T follicular helper cell (primary cell): ENCODE measurements at places on chromosomes 16 and 17.

GRCh38 chr17:63406689-63407330, 39.3 kb downstream of the CYB561 start:
- DNase-seq, result peak; percentile 52

- no peak for DNase-seq
These were observed 500.1 kb downstream of the MAF start for GRCh38 chr16:79100447-79100846.

GRCh38 chr17:43669971-43670644, 8.4 kb upstream of the MEOX1 start:
- no peak for DNase-seq

DNA sequence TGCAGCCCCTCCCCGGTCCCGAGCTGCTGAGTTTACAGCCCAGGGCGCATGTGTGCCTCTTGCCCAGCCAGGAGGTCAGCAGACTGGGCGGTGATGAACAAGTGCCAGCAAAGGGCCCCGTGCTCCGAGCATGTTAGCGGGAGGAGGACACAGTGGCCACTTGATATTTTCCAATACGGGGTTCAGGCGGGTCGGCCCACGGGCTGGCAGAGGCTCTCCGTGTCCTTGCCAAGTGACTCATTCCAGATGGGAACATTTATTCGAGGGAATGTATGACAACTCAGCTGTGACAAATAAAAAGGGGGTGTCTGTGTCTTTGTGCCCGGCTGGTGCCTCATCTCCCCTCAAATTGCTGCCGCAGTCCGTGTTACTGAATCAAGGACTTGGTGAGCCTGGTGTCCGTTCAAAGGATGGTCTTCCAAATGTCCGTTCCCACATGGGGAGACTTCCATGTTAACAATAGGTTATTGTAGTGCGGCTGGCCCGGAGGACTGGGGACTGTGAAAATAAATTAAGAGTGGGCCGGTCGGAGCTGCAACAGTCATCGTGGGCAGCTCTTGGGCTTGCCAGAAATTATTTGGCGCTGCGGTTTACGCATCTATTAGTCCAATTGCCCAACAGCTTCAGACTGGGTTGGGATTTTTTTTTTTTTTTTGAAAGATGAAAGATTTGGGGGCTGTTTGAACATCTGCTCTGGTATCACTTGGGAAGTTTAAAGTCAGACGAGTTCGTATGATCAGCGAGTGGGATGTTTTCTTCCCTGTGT, 174.0 kb upstream of the CIBAR2 start:
- no peak for DNase-seq

DNA sequence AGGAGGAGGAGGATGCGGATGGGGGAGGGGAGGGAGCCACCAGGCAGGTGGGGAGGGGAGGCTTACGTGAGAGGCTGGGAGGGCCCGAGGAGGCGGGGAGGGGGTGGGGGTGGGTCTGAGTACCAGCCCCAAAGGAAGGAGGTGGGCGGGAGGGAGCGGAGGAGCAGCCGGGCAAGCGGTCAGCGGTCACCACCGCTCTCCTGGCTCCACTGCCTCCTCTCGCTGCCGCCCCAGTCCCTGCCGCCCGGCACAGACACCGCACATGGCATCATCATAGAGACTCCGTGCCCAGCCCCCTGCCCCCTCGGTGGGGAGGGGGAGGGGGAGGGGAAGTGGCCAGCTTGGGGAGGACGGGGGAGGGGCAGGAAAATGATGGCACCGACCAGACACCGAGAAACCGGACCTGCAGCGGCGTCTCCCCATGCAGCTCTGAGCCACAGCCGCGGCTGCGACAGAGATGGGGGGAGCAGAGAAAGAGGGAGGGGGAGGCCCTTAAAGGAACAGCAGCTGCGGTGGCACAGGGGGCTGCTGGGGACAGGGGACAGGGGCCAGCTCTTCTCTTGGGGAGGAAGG, at the start of gene TLCD3B:
TLCD3B (minus strand) TSS at position 431 of the 573 bp plus-strand sequence. CDS start 744 bp downstream, outside the sequence.
- no peak for DNase-seq

- DNase-seq, result no peak
These were observed 110.8 kb upstream of the SMURF2 start for GRCh38 chr17:64772845-64773299.

- no peak for DNase-seq
These were observed 47.5 kb upstream of the CLEC3A start for GRCh38 chr16:77974883-77975282.

GRCh38 chr16:35510701-35511100, 2051.3 kb downstream of the TP53TG3F start:
- DNase-seq, result no peak

DNA sequence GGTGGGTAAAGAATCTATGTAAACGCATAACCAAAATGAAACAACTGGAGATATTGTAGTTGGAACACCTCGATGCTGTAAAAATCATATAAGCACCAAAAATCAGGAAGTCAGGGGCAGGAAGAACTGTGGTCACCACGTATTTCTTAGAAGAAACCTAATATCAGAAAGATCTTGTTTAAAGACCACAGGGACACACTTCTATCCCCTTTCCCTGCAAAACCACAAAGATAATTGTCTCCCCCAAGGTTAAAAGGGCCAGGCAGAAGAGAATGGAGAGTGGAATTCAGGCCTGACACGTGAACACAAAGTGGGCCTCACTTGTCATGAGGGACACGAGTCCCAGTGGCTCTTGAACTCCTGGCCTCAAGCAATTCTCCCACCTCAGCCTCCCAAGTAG, 68.1 kb downstream of the GSG1L start:
- DNase-seq, result no peak

DNA sequence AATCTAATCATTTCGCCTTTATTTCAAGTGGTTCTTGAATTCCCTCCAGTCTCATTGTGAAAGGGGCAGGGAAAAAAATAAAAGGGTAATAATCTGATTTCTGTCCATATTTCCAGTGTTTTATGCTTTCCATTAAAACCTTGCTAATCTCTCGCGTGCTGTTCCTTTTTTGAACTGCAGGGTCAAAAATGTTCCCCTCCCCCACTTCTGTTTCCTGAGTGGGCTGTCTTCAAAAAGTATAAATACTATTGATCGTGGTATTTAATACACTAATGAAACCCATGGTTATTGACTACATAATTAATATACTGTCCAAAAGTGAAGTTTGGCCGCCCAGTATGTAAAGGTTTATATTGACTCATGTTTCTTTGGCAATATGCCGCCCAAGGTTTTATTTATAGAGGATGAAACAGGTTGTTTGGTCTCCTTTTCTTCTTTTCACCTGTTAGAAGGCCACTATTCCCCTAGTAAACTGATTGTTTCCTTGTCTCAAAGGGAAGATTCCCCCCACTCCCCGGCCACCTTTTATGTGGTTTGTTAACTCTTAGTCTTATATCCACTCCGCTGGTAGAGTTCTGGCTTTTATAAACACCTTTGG, 69.7 kb downstream of the RPA1 start:
- DNase-seq, result no peak

GRCh38 chr17:4475001-4475400, 23.7 kb upstream of the SPNS2 start:
- no peak for DNase-seq

- no peak for DNase-seq
These were observed 19.5 kb downstream of the HLF start for GRCh38 chr17:55284001-55284884.

DNA sequence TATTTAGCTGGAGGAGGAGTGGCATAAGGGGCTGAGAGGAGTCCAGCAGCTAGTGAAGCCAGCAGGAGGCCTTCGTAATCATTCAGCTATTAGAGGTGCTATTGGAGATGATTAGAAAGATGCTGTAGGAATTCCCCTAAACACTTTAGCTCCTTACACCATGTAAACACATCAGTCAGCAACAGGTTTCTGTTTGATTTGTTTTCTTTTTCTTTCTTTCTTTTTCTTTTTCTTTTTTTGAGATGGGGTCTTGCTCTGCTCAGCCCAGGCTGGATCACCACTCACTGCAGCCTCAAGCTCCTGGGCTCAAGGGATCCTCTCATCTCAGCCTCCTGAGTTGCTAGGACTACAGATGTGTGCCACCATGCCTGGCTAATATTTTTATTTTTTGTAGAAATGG, 10.6 kb upstream of the SEPHS2 start:
- no peak for DNase-seq

- no peak for DNase-seq
These were observed 303.8 kb upstream of the ASIC2 start for GRCh38 chr17:33596899-33597298.

DNA sequence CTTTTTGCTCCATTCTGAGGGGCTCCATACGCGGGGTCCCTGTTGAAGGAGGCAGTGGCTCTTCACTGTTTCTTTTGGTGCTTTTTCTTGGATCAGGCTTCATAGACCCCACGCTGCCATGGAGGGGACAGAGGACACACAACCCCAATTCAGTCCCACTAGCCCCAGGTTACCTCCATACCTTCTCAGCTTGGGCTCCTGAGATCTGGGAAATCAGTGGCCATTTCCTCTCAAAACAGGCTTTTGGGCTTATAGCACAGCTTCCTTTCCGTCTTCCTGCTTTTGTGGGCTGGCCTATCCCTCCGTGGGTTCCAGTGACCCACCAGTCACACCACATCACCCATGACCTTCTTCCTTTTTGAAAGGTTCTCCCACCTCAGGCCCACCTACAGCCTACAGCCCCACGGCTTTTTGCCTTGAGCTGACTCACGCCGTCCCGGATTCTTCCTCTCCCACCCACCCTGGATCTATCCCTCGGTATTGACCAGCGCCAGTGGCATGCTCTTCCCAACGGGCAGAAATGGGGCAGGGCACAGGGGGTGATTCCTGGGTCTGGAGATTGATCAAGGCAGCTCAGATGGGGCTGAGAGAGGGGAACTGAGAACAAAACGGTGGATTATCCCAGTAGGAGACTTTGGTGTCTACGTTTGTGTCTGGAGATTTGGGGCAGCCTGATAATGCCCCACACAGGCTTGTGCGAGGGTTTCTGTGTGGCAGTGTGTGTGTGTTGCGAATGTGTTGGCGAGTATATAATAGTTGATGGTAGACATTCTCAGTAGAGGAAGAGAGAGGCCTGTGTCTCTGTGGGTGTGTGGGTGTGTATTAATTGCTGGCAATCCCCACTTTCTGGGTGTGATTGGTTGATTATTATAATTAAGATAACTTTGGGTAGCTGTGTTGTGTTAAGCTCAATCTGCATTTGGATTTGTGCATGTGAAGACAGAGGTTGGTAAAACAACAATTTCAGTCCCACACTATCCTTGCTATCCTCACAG, 3.8 kb downstream of the TBX21 start:
- no peak for DNase-seq

DNA sequence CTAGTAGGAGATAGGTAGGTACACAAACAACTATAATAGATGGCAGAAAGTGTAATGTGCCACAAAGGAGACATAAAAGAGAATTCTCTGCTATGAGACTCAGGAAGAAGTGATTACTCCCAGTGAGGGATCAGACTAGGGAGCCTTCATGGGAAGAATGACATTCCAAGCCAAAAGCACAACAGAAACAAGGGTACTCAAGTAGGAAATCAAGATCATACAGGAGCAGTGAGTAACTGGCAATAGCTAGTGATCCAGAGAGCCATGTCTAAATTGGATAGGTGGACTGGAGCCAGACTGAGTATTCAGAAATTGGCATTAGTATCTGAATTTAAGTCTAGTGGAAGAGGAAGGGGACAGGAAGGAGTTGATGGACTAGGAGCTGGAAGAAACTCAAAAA, 10.7 kb downstream of the RFFL start:
- DNase-seq, result no peak

DNA sequence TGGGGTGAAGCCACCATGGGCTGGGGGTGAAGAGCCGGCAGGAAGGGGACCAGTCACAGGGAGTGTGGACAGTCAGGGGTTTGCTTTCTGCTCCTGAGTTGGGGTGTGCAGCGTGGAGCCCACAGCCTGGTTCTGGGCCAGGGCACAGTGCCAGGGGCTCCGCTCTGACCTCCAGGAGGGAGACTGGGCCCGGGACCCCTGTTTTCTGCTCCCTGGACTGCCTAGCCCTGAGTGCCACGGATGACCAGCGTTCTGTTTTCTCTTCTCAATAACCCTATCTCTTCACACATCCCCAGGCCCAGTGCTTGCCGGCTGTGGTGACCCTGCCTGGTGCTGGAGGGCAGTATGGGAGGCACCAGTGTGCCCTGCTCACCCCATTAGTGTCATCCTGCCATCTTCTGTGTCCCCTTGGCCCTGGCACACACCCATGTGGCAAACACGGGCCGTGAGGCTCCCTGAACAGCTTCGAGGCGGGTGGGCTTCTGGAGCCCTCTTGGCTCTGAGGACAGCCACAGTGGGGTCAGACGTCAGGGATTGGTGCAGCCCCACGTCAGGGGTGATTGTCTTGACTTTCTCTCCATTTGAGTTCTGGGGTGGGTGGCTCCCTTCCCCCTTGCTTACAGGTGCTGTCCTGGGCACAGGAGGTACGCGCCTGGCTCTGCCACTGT, 1.1 kb downstream of the CEMP1 start:
- DNase-seq, result no peak

DNA sequence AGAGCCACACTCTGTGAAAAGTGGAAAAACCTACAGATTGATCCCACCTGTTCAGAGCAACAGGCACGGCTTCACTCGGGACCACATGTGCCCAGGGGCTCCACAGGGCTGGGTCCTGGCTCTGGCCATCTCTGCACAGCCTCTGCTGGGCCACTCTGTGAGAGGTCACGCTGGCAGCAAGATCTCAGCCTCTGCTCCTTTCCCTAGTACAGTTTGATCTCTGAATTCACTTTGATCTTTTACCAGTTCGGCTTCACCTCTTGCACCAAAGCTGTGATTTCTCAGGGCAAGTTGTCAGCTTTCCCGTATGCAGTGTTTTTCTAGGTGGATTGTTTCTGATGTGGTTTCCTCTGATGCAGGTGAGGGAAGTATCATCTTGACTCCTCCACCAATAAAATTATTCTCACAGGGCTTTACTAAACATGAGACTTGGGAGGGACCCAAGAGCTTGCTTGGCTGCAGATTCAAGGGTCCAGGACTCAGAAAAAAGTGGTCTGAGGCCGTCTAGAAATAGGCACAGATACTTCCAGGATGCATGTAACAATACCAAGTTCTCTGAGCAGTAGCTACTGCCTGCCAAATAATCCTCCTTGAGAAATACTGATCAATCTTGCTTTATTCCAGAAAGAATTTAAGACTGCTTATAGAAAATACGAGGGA, 24.0 kb upstream of the ALDH3A1 start:
- no peak for DNase-seq

- no peak for DNase-seq
These were observed 41.4 kb downstream of the CMIP start for GRCh38 chr16:81485824-81486539.

DNA sequence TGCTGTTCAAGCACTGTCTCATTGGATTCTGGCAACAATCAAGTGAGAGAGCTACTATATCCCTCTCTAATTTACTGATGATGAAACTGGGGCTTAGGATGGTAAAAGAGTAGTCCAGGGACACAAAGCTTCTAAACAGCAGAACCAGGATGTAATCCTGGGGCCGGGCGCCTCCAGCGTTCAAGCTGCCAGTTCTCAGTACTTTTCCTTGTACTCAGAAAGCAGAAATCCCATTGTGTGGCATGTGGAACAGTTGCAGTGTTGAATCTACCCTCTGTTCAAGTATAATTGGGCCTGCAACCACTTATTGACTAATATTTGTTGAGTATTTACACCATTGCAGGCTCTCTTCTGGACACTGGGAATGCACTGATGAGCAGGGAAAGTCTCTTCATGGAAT, 14.5 kb upstream of the CDH13 start:
- no peak for DNase-seq

GRCh38 chr16:11605891-11606290, 19.2 kb upstream of the LITAF start:
- no peak for DNase-seq

GRCh38 chr17:76462556-76463290, 4.7 kb upstream of the AANAT start:
- no peak for DNase-seq

- DNase-seq, result no peak
These were observed 93.4 kb upstream of the TMEM132E start for GRCh38 chr17:34485999-34486398.

GRCh38 chr17:37133136-37133535, 184.4 kb downstream of the AATF start:
- no peak for DNase-seq
